ENCODE measurements at places on chromosomes 4 and X. TPM values are rescaled to one million over a fixed set of nuclear protein-coding genes. Genes with fewer than 3 reads are reported as not detected.

DAPP1 gene
- polyA plus RNA-seq: 2.3 TPM

NXF2B gene
- polyA plus RNA-seq: not detected

USO1 gene
- 236 TPM for polyA plus RNA-seq

TNIP3 gene
- not detected for polyA plus RNA-seq

CPLX1 gene
- 0.40 TPM for polyA plus RNA-seq

GRIA2 gene
- polyA plus RNA-seq: 5.9 TPM

ADAMTS3 gene
- 2.0 TPM for polyA plus RNA-seq

RNF128 gene
- polyA plus RNA-seq: not detected

- DNase-seq: peak; percentile 28
Measured at GRCh38 chr4:189656641-189657040, 284.0 kb upstream of the FRG1 start.

GRCh38 chrX:133314281-133314680 is 96.1 kb upstream of the TFDP3 start:
- peak; percentile 34 for DNase-seq

DNA sequence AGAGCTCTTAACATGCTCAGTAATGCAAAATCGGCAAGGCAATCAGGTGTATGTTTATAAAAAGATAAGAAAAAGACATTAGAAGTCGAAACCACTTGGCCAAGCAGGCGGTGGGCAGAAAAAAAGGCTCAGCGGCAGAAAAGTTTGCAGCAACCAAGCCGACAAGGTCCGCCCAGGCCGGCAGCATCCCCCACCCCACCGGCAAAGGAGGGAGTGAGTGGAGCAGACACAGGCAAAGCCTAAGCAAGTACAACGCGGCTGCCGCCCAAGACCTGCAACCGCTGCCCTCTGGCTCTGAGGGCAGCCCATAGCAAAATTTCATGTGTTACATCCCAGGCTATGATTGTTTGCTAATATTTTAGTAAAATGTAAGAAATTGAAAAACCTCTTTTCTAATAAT is 125.4 kb upstream of the ZCCHC13 start:
- DNase-seq: no peak

DNA sequence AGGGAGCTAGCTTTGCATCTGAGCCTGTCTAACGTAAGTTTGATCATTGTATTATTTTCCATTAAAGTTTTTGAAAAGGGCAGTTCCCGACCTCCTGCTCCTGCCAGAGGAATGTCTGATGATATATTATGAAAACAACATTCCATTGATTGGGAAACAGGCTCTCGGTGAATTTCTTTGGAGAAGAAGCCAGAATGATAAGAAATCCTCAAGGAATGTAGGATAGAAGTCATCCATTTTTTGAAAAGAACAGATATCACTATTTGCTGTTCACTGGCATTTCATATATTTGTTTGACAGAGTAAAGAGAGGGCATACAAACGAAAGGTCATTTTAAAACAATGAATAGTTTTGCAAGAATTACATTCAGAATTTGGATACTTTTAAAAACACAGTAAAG is 781.0 kb upstream of the HTR2C start:
- no peak for DNase-seq

DNA sequence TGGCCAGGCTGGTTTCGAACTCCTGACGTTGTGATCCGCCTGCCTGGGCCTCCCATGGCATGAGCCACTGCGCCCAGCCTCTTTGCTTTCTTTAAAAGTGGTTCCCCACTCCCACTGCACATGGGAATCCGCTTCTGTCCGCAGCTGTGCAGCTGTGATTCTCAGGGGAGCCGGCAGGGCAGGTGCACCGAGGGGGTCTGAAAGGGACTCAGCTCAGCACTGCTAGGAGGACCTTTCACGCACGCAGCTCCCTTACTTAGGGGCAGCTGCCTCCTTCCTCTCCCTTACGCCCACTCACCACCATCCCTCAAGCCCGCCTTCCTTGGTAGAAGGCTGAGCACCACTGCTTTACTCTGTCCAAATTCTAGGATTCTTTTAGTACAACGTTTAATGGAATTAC is 40.4 kb upstream of the CYP4V2 start:
- no peak for DNase-seq

GRCh38 chrX:25858273-25858880 is 279.8 kb upstream of the MAGEB18 start:
- DNase-seq: no peak

DNA sequence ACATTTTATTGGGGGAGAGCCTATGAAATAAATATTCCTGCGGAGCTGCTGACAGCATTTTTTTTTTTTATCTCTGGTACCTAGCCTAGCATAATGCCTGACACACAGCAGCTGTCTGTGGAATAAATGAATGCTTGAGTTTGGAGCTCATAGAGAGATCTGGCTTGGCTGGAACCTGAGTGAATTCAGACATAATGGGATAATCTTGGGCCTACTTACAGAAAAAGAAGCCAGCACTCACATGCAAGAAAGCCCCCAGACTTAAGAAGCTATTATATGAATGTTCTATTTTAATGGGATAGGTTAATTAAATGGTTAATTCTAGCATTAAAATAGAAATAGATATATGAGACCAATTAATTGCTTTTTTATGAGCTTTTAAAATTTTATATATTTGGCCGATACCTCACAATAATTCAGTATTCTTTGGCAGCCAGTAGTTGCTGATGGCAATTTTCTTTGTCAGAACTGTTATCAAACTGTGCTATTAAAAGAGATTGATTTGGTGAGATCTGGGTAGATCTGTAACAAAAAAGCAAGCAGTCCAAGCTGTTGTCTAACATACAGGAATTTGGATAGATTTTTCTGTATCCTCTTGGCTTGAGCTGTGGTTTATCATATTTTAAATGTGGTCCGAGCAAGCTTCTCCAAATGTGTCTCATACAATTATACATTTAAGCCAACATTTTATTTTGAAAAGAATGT is 654.2 kb downstream of the PCDH7 start:
- DNase-seq: no peak

DNA sequence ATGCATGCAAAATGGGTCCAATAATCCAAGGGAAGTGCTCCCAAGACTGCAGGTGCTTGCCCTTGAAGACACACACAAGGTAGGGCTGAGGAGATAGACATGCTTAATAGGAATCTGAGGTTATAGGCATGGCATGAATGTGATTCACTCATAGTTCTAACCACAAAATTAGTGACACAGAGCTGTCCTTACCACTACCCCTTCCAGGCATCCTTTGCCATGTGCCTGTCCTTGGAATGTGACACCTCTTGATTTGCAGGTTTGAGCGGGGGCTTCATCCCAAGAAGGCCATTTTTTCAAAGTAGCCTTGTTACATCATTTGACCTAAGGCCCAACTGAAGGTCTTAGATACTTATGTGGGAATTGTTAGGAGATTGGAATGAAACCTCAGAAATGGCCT is 112.5 kb downstream of the CCNG2 start:
- no peak for DNase-seq

DNA sequence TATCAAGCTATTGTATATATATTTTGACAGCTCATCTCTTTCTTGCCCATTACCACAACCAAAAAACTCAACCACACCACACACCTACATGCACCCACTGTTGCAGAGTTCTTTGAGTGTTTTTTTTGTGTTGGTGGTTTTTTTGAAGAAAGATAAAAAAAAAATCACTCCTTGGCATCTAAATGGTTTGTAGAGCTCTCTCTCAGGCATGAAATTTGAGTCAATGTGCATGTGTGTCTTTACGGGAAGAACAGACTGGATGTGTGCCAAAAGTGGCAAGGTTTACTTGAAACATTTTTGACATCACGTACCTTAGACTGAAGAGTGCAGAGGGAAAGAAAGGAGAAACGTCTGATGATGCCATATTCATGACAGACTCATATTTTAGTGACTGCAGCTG is 154.2 kb downstream of the FHIP1A start:
- DNase-seq: no peak

DNA sequence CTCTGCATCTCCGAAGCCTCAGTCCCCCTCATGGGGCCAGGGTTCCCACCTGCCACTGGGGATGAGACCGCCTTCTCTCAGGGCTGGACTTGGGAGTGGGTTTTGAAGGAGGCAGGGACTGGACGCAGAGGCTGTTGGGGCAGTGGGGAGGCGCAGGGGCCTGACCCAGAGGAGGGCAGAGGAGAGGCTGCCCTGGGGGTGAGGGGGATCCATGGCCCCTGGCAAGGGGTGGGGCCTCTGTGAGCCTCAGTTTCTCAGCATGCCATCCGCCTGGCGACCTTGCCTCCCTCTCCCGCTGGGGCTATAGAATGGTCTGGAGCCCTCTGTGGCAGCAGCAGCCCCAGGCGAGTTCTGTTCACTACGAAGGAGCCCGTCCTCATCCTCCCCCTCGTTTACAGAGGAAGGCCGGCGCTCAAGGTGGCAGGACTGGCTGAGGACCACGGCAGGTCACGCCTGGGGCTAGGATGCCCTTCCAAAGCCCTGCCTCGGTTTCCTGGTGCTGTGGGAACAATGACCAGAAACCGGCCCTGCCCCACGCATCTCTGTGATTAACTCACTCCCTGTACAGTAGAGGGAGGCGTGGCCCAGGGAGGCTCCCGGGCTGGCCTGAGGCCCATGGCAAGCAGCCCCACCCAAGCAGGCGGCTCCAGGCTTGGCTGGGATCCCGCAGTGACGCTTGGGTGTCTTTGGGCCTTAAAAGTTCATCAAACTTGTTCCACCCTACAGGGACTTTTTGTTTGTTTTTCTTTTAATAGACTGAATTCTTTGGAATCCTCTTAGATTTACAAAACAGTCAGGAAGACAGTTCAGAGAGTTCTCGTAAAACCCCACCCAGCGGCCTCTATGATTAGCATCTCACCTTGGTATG is 16.0 kb upstream of the SH3TC1 start:
- no peak for DNase-seq

DNA sequence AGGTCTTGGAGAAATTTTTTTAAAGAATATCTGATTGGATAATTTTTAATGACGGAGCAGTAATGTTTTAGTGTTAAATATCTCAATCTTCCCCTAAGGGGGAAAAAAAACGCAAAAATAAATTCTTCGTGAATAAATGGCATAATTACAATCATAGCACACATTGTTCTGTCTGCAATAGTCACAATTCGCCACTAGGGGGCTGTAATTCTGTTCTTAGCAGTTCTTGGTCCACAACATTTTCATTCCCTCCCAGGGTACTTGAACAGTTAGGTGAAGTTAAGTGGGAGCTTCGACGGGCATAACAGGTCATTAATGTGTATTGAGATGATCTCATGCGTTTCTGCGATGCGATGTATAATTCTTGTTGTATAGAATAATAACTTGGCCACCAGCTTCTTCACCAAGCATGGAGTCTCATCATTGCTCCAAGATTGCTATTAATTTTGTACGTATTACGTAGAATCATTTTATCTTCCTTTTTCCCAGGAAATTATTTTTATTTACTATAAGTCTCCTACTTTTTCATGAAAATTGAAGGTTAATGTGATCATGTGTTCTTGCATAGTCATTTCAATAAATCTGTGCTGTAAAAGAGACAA is 27.2 kb downstream of the HTR2C start:
- DNase-seq: peak; percentile 14

DNA sequence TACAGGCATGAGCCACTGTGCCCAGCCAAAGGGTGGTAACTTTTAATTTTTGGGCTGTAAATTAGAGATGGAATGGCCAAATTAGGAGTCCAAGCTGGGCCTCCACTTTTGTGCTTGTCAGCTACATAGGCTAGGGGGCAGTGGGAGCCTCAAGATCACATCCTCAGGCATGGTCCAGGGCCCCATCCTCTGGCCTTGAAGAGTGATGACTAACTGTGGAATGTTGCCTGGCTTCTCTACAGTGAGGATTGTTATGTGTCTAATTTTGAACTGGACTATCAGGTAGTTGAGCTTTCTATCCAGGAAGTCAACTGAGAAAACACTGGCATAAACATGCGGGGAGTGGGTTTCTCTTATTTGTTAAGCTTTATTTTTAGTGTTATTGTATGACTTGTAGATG is 33.0 kb downstream of the CCNG2 start:
- DNase-seq: no peak

GRCh38 chr4:56464581-56464980 is 2.8 kb upstream of the SRP72 start:
- no peak for DNase-seq

DNA sequence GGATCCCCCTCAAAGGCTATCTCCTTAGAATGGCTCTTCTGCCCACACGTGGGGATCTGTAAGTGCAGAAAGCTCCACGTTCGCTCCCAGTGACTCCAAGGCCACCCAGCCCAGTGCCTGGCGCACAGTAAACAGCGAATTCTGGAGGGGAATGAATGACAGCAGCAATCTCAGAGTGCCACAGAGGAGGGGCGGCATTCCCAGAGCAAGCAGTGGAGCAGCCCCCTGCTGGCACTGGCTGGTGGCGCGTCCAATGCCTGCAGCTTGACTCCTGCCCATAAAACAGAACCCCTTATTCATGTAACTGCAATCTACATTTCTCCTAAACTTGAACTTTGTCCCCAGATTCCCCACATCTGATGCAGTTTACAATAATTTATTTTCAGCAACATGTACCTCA is 6.9 kb upstream of the HELT start:
- DNase-seq: no peak

DNA sequence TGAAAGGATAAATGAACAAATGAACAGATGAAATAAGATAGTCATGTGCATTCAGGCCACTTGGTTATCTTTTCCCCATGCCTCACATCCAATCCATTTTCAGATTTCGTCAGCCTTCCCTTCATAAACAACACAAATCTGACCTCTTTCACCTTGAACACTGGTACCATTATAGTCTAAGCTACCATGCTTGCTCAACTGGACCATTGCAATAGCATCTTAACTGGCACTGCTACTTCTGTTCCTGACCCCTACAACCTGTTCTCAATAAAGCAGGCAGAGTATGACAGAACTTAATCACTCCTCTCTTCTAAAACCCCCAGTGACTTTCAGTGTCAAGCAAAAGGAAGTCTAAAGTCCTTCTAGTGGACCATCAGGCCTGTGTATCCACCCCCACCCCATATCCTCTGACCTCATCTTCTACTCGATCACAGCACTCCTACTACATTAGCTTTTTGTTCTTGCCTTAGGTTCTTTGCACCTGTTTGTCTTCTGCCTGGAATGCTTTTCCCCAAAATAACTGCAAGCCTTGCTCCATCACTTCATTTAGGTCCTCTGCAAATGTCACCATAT is 40.7 kb downstream of the LARP7 start:
- no peak for DNase-seq

DNA sequence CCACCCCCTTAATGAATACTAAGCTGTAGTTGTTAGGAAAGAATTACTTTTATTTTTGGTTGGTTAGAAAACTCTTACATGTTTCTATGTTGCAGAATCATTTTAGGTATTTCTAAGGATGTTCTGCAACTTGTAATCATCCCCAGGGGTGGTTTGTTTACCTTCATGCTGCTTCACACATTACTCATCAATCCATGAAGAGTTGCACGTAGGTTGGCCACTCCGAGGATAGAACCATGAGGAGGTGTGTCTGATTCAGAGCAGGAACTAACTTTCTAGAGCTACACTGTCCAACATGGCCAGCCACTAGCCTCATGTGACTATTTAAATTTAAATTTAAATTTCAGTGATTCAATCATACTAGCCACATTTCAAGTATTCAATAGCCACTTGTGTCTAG is 127.2 kb upstream of the FRMPD4 start:
- DNase-seq: no peak
